GM03348 (cell line): ENCODE measurements at places on chromosomes 3 and 15.
A peak's percentile ranks its signal among the peaks of the same experiment; 100 is the strongest.

- peak; percentile 52 for DNase-seq
Measured at GRCh38 chr3:129282727-129283327, 4.2 kb downstream of the HMCES start.

GRCh38 chr3:185332026-185332735 is 30.8 kb upstream of the MAP3K13 start:
- DNase-seq: peak; percentile 32

- peak; percentile 41 for DNase-seq
Measured at GRCh38 chr3:111954228-111954990, 24.4 kb upstream of the ABHD10 start.

- DNase-seq: no peak
Measured at GRCh38 chr3:127053026-127053425, 70.1 kb downstream of the PLXNA1 start.

GRCh38 chr3:127074900-127075360 is 92.0 kb downstream of the PLXNA1 start:
- peak; percentile 92 for DNase-seq

GRCh38 chr3:96619475-96619874 is 194.9 kb upstream of the EPHA6 start:
- no peak for DNase-seq

DNA sequence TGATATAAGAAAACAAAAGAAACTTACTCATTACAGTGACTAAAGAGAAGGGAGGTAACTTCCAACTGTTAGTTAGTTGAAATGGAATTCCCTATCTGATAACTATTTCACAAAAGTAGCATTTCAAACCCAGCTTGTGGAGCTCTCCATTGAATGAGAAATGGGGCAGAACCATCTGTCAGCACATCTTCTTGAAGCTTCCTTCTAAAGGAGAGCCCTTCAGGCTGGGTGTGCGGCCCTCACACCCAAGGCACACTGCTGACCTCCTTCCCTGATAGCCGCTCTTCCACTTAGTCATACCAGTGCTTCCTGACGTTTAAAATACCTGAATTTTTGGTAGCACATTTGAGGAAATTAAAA is 28.1 kb upstream of the VEPH1 start:
- peak; percentile 23 for DNase-seq

GRCh38 chr3:61562042-61562720 is 810 bp downstream of the PTPRG start:
- DNase-seq: peak; percentile 57

DNA sequence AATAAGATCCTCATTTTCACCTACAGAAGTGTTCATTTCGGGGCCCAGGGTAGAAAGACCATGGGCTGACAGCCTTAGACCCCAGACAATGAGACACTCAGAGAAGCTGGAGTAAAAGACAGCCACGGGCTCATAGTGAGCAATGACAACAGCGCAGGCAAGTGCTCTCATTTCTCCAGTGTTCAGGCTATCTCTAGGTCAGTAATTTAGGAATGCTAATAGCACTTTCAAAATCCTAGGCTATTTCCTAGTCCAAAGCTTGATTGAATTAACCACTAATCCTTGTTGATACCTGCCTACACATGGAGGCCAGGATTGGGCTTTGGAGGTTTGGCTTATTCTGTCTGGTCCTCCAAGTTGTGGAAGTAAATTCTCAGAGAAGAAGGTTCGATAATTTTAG is 44.4 kb downstream of the FBN1 start:
- DNase-seq: no peak

GRCh38 chr3:71127052-71127831 is 456.3 kb downstream of the FOXP1 start:
- DNase-seq: no peak

GRCh38 chr15:85793641-85794597 is 806 bp downstream of the KLHL25 start:
- peak; percentile 63 for DNase-seq

DNA sequence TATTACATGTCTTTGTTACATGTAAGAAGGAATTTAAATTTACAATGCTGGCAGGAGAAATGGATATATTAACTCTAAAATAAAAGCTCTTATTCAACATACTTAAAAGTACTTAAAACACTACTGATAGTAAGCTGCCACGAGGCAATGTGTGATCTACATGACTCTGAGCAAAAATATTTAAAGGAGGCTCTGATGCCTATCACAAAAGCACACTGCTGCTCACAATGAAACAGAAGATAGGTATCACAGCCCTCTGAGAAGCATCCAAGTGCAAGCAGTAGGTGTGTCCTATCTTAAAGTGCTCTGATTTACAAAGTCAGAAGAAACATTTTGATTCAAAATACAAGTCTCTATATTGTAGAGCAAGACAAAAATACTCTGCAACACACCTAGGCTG is 371.2 kb upstream of the WNT5A start:
- DNase-seq: no peak

GRCh38 chr3:145972851-145973250 is 188.1 kb downstream of the PLOD2 start:
- DNase-seq: no peak

DNA sequence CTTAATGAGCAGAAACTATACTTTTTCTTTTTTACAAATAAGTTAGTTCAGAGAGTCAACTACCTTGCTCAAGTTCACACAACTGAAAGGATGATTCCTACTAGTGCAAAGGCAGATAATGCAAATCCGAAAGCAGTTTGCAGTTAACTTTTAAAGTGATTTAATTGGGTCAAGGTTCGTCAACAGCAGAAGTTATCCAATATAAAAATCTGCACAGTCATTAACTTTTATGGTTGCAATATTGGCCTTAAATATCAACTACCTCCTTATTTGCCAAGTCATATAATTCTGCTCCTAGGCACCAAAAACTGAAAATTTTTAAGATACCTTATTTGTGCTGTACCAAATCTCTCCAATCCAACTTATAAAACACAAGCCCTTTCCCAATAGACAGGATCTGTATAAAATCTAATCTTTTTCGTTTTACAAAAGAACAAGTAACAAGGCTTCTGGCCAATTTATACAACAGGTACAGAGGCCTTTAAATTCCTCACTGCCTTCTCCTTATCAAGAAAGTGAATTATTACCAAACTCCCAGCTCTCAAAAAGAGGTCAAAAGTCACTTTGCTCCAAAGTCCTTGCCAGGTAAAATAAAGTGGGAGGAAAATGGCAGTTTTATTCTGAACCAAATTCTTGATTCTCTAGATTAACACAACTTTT is 416.6 kb upstream of the NECTIN3 start:
- DNase-seq: no peak

DNA sequence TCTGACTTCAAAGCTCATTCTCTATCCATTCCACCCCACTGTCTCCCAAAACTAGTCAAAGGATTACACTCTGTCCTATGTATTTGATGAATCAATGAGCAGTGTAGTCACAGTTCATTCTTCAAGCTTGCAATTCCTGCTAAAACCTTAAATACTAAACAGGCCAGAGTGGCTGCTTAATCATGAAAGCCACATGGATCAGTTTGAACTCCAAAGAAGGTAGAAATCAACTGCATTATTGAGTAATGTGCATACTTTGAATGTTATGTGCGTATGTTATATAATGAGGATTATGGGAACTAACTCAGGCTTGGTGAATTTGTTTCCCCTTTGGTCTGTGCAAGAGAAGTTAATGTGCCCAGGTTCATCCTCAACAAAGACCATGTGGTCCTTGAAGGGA is 45.4 kb downstream of the PRICKLE2 start:
- DNase-seq: no peak

DNA sequence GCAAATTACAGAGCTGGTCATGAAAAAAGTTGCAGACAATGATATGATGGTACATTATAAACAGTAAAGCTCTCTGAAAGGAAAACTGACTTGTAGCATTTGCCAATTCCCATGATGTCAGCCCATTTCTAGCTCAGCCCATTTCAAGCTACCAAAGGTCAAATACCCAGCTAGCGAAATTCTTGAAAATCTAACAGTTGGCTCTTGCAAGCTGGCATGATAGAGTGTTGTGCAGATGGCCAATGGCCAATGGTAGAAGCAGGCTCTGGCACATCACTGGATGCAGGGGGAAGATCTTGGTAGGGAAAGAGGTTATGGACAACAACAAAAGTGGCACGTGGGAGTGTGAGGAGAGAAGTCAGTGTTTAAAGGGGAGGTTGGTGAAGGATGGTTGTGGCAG is 36.7 kb downstream of the RASGRF1 start:
- DNase-seq: no peak

DNA sequence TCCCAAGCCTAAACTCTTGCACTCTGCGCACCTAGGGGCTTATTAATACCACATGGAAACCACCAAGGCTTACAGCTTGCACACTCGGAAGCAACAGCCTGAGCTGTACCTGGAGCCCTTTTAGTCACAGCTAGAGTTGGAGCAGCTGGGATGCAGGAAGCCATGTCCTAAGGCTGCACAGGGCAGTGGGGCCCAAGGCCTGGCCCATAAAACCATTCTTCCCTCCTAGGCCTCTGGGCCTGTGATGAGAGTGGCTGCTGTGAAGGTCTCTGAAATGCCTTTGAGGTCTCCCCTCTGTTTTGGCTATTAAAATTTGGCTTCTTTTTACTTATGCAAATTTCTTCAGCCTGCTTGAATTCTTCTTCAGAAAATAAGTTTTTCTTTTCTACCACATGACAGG is 383.9 kb upstream of the UBE2E2 start:
- DNase-seq: no peak

GRCh38 chr3:106824856-106825255 is 552.4 kb upstream of the CCDC54 start:
- no peak for DNase-seq

GRCh38 chr3:66625505-66626216 is 124.8 kb upstream of the LRIG1 start:
- no peak for DNase-seq

GRCh38 chr15:85694091-85694490 is 100.6 kb downstream of the KLHL25 start:
- no peak for DNase-seq

GRCh38 chr3:118945834-118946233 is 88.8 kb downstream of the IGSF11 start:
- no peak for DNase-seq

GRCh38 chr3:81749265-81749664 is 12.2 kb downstream of the GBE1 start:
- no peak for DNase-seq

DNA sequence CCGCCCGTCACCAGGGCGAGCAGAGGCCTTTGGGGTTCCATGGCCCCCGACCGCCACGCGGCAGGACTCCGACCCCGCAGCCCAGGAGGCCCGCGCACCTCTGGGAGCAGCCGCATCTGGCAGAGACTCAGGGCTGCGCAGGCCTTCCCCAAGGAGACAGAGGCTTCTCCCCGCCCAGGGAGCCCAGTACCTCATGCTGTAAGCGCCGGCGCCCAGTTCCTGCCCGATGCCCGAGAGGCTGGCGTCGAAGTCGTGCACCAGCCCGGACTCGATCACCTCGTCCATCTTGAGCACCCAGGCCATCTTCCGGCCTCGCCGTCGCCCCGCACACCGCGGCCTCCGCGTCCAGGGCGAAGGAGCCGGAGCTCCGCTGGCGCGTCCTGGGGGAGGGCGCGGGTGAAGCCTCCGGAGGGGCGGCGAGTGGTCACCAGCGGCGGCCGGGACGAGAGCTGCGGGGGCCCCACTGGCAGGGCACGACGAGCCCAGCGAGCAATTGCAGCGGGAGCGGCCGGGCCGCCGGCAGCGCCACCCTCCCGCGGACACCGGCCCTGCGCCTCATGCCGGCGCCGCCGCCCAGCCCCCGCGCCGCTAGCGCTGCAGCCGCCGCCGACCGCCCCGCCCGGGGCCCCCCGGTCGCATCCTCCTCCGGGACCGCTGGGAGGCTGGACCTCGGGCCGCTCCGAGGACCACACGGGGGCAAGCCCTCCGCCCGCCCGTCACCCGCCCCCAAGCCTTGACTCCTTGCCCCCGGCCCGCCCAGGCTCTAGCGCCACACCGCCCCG is 468 bp downstream of the UBP1 start:
- DNase-seq: peak; percentile 85

DNA sequence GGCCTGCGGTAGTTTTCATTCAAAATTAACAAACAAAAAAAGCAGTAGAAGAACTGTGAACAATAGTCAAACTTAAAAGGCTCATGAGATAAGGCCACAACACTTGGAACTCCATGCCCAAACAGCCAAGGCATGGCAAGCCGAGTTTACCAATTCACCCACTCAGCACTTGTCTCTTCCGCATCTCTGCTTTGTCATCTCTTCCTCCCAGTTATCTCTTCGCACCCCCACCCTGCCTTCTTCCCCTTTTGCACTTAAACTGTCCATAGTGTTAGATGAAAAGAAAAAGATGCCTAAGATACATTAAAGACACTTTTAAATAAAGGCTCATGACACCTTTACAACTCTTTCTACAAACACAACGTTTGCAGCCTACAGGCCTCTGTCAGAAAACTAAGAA is 11.1 kb downstream of the TLE3 start:
- DNase-seq: no peak

DNA sequence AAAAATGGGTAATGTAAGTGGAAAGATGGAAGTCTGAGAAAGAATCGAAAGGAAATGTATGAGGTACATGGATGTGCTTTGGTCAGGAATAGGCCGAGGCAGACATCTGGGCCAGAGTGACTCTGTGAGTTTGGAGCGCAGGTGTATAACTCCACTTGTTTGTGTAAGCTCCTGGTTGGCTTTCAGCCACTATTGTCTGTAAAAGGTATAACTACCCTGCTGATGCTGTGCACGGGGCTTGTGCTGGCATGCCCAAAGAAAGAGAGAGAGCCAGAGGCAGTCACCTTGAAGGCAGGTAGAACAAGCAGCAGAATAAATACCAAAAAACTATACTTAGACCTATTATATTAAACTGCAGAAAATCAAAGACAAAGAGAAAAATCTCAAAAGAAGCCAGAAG is 32.7 kb upstream of the CD96 start:
- no peak for DNase-seq

DNA sequence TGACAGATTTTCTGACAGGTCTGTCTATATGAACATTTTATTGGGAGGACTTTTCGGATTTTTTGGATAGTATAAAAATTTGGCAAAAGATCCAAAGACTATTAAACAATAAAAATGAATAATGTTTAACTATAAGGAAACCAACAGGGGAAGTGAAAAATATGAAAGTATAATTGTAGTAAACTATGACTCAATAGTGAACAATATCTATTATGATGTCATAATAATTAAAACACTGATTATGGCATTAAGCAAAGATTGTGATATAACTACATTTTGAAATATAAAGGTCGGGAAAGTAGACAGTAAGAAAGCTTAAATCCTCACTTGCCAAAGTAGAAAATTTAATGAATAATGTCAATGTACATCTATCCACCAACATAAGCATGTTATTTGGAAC is 44.3 kb upstream of the CNTN6 start:
- no peak for DNase-seq

DNA sequence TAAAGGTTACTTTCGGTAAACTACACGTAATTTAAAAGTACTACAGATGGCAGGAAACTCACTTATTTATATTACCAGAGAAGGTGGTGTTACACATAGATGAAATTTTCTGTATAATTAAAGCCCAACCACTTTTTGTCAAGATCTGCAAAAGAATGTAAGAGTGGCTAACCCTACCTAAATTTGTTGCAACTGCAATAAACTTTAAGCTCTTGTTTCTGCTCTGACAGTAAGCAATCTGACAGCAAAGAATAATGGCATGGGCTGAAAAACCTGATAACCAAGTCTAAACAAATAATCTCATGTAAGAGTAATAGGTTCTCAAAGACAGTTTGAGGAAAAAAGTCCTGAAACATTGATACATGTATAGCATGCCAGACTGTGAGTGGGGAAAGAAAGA is 897.3 kb downstream of the TUSC7 start:
- no peak for DNase-seq

- DNase-seq: peak; percentile 20
Measured at GRCh38 chr3:148459931-148460513, 237.7 kb upstream of the AGTR1 start.
